ENCODE measurements at places on chromosomes 1 and 21.
A peak's percentile ranks its signal among the peaks of the same experiment; 100 is the strongest.

DNA sequence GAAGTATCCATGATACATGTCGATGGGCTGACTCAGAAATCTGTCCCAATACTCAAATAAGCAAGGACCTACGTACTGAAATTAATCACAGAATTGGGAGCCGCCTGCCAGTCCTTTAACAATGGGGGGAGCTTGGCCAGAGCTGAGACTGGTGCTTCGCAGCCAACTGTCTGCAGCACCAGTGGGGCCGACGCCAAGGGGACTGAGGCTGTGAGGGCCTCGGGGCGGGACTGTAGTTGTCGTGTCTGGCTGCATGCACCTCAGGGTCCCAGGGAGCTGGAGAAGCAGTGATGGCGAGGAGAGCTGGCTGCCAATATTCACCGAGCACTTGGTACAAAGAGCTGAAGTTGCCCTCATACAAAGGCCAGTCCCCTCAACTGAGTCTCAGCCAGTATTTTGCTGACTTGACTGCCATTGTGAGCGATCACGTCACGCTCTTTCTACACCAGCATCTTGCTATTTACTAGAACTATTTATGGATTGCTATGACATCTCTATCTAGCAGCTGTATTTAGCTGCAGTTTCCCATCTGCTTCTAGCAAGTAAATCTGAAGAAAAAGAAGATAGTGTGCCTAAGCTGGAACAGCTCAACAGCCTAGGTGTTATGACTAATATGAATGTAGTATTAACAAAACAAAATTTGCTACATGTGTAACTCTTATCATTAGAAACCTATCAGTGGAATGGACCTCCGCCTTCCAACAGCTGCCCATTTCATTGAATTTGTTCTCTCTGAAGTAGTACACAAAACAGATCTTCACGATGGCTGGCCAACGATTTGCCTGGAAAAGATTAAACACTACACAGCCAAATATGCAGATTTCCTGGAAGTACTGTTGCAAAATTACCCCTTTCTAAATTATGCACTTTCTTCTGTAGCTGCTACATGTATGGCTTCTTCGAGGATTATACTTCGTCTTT, 29.1 kb downstream of the EVI5 start:
- DNase-seq, result peak; percentile 24

- DNase-seq, result no peak
These were observed 9.8 kb upstream of the AK5 start for GRCh38 chr1:77271852-77272580.

DNA sequence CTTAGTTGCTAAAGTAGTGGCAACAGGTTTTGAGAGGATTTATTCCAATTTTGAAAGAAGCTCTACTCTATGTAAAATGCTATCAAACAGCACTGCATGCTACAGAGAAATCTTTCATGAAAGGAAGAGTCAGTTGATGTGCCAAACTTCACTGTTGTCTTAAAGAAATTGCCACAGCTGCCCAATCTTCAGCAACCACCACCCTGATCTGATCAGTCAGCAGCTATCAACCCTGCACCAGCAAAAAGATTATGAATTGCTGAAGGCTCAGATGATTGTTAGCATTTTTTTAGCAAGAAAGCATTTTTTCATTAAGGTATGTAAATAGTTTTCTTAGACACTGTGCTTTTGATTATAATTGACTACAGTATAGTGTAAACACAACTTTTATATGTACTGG, 49.6 kb downstream of the SLC9C2 start:
- DNase-seq, result no peak

- no peak for DNase-seq
These were observed 245.7 kb downstream of the TOMM20 start for GRCh38 chr1:234882898-234883297.

GRCh38 chr1:158793604-158794003, 12.6 kb upstream of the OR6N2 start:
- no peak for DNase-seq

DNA sequence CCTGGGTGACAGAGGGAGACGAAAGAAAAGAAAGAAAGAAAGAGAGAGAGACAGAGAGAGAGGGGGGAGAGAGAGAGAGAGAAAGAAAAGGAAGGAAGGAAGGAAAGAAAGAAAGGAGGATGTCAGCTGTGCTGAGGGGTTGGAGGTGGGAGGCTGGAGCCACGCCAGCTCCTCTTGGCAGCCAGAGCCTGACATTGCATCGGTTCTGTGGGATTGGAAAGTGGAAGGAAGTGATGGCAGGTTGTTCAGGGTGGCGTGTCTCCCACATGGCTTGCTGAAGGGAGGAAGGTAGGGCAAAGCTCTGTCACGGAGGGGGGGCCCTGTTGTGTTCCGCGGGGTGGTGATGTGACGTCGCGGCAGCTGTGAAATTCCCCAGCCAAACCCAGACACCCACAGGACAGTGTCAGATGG, 30.7 kb downstream of the EIF2D start:
- DNase-seq, result no peak

- no peak for DNase-seq
These were observed 1.8 kb downstream of the BCAN start for GRCh38 chr1:156643778-156644092.

DNA sequence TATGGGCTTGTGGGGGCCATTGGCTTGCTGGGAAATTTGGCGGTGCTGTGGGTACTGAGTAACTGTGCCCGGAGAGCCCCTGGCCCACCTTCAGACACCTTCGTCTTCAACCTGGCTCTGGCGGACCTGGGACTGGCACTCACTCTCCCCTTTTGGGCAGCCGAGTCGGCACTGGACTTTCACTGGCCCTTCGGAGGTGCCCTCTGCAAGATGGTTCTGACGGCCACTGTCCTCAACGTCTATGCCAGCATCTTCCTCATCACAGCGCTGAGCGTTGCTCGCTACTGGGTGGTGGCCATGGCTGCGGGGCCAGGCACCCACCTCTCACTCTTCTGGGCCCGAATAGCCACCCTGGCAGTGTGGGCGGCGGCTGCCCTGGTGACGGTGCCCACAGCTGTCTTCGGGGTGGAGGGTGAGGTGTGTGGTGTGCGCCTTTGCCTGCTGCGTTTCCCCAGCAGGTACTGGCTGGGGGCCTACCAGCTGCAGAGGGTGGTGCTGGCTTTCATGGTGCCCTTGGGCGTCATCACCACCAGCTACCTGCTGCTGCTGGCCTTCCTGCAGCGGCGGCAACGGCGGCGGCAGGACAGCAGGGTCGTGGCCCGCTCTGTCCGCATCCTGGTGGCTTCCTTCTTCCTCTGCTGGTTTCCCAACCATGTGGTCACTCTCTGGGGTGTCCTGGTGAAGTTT, 550 bp downstream of the RXFP4 start:
- DNase-seq, result no peak

- no peak for DNase-seq
These were observed 437.0 kb downstream of the LMO4 start for GRCh38 chr1:87765681-87766070.

- DNase-seq, result no peak
These were observed 3.0 kb upstream of the MDM4 start for GRCh38 chr1:204513117-204513716.

DNA sequence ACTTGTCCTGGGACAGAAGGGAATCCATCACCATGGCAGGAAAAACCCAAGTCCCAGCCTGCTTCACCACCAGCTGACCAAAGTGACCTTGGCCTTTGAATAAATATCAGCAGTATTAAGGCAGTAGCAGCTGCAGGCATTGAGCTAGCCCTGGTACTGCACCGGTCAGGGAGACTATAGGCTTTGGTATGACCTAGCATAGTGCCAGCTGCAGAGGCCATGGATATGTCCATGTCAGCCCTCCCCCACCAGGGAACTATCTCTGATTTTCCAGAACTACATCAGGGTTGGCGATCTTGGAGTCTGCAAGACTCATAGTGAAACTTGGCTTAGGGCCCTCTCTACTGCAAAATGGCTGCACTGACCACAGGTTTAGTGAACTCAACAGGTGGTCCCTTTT, 49.2 kb upstream of the FAM20B start:
- DNase-seq, result no peak

DNA sequence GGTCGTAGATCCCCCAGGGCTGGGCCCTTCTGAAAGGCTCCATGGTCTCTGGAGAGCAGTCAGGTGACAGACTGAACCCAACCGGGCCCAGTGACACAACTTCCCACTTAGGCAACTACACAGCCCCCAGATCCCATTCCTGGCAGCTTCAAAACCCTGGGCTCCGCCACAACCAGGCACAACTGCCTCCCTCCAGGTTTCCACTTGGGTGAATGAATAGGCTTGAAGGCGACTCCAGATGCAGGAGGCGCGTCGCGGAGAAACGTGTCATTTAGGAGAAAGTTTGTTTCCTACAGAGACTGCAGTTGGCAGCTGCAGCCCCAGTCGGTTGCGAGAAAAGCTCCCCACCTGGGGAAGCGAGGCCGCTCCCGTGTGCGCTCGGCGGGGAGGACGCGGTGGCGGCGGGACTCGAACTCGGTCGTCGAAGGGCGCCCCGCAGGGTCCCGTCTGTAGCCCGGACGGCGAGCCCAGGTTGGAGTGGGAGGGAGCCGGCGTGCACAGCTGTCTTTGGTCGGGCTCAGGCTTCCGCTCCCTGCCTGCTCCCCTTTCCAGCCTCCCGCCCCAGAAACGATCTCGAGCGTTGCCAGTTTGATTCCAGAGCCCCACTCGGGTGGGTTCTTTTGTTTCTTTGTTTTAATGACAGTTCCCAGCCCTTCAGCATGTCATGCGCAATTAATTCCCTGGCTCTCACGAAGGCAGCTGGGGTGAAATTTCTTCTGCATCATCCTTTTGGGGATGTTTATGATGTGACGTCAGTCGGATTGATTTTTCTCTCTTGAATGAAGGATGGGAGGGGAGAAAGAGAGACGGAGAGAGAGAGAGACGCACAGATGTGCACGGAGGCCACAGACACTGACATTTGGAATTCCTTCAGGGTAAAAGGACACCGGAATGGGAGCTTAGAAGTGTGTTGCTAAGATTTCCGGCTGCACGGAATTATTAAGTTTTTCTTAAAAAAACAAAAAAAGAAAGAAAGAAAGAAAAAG, 862 bp upstream of the SGIP1 start:
- DNase-seq, result no peak

DNA sequence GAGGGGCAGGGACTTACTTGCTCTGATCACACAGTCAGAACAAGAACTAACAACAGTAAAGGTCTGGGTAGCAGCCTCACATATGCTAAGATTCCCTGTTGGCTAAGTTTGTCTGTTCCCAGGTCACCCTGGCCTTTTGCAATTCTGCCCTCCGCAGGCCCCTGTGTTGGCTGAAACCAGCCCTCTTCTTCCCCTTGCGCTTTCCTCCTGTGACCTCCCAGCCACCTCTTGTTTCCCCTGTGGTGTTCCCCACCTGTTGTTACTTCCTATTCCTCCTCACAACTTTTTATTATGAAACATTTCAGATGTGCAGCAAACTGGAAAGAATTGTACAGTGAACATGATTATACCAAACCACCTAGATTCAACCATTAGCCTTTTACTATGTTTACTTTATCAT, 23.4 kb downstream of the MAPKAPK2 start:
- no peak for DNase-seq

DNA sequence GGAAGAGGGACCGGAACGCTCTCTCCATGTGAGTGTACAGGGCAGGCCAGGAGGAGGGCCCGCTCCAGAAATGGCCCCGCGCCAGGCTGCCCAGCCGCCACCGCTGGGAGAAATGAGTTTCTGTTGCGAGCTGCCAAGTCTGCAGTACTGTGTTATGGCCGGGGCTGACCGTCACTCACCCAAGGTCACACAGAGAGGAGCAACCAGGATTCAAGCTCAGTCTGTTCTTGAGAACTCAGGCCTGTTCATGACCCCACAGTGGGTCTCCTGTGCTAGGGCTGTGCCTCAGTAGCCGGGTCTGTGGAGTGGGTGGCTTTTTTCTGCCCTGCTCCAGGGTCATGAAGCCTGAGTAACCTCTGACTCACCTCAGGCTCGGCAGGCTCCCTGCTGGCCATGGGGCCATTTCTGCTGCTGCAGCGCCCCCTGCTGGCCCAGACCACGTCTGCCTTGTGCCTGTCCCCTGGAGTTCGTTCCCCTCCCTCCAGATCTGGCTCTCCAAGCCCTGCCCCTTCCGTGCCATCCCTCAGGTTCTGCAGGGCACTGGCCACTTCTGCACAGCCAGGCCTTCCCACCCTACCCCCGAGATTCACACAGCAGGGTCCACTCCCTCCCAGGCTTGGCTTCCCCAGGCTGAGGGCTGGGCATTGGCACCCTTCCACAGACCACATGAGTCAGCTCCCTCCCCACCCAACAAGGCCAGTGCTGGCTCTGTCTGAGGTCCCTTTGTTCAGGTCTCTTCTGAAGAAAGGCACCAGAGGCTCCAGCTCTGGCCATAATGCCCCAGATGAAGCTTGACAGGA, 51.8 kb downstream of the EDN2 start:
- DNase-seq, result peak; percentile 93

DNA sequence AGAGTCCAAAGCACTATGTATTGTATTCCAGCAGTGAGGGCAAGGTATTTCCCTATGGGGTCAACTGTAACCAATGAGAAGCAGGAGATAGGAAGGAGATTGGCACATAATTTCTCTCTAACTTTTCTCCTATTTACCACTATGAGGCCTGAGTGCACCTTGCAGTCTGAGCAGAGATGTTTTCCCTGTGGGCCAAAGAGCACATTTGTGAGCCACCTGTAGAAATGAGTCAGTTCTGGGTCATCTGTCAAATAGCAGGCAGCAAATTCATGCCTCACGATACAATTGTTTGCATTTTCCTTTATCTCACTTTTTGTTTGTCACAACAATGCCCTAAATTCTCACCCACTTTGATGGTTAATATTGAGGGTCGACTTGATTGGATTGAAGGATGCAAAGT, 547.2 kb upstream of the NCAM2 start:
- no peak for DNase-seq

- no peak for DNase-seq
These were observed 13.1 kb upstream of the SLC1A7 start for GRCh38 chr1:53155534-53155933.

DNA sequence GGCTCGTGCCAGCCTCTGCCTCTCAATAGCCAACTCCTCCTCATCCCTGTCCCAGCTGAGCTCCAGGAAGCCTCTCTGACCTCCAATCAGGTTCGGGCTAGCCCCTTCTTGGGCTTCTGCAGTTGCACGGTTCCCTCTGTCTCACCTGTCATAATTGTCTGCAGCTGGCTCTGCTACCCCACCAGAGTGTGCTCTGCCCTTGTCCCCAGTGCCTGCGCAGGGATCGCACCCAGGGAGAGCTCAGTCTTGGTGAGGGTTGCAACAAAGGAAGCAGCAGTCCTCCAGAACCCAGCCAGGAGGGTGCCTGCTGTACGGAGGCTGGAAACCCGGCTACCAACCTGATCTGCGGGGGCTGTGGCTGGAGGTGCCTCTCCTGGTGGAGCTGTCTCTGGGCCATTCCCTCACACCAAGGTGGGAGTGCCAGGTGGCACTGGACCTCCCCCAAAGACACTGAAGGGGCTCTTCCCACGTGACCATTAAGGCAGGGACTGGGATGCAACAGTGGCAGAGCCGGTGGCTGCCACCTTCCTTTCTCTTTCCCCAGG, 63.5 kb upstream of the DMRTB1 start:
- peak; percentile 12 for DNase-seq

DNA sequence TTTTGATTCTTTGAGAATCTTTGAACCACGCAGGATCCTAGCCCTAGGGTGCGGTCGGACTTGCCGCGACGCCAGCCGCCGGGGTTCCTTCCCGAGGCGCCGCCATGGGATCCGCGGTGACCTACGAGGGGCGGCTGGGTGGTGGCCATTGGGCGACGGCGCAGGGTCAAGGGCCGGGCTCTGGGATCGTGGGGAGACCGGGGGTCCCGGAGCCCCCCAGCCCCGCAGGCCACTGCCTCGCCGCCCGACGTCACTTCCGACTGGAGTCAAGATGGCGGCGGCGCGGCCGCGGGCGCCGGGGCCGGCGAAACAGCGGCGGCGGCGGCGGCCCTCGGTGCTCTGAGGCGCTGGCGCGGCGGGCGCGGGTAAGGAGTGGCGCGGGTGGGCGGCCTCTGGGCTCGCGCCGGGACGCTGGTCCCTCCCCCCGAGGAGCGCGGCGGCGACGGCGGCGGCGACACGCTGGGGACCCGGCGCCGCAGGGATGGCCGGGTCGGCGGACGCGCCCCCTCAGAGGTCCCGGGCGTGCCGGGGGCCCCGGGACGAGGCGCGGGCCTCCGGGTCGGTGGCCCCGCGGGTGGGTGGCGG, at the start of gene PRDM2:
PRDM2 (plus strand) TSS at position 253 of the 585 bp plus-strand sequence. CDS start 15,418 bp downstream, outside the sequence.
- no peak for DNase-seq

Data from PC-9 (cell line).